ENCODE measurements at places on chromosomes 13 and 19. TPM values are rescaled to one million over a fixed set of nuclear protein-coding genes. Genes with fewer than 3 reads are reported as not detected.

The TEKTIP1 gene
- 5.7 TPM for total RNA-seq

The ZNF317 gene
- 110 TPM for total RNA-seq

The KIR3DL3 gene
- not detected for total RNA-seq

The ADGRE2 gene
- total RNA-seq, result 3.0 TPM
